ENCODE measurements at places on chromosomes 4 and X. TPM values are rescaled to one million over a fixed set of nuclear protein-coding genes. Genes with fewer than 3 reads are reported as not detected.

Gene TMEM31
- not detected for polyA plus RNA-seq

DNA sequence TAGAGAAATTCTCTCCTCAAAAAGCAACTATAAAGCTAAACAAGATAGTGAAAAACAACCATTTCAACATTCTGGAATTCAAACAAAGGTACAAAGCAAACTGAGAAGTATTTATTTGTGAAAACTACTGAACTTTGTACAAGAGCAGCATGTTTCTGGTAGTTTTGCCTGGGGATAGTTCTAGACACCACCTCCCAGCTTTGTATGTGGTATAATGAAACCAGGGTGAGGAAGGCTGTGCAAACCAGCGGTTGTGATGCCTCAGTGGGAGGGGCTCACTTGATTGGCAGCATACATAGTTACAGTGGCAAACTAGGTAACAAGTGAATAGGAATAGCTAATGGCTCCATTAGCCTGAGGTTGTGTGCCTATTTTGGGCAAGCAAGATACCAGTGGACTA lies 18.6 kb upstream of the FRMD7 start:
- no peak for DNase-seq

DNA sequence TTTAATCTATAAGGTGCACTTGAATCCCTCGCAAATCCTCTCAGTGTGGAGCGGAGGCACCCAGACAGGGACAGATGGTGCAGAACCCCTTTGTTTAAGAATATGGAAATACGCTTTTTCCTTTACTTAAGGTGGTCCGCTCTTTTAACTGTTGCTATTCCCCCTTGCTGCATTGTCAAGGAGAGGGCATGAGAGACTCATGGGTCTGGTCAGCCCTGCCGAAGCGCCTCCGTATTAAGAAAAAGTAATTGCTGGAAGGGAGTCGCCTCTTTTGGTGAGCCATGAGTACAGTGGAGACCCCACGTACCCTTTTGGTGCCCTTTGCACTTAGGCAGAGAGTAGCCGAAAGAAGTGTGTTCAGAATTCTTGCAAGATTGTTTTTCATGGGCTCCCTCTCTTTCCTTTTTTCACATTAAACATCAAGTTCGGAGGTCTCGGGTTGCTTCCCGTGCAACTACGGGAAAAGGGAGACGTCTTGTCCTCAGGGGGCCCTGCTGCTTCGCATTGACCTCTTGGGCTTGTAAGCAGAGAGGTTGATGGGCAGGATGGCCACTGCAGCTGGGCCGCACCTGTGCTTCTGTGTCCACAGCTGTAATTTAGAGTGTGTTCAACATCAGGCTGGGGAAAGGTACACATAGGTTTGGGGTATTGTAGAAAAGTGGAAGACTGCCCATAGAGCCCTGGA lies 109.6 kb downstream of the SPRY1 start:
- DNase-seq = no peak

- no peak for DNase-seq
These were observed 222.1 kb downstream of the FRMPD4 start for GRCh38 chrX:12360383-12360782.

GRCh38 chr4:162804351-162804924 lies 362.3 kb downstream of the NAF1 start:
- DNase-seq = no peak

Gene SPANXD
- not detected for polyA plus RNA-seq

Gene SSX1
- polyA plus RNA-seq = not detected

Gene SLC2A9
- polyA plus RNA-seq = 1.4 TPM

GRCh38 chr4:54066718-54067129 lies 2.3 kb upstream of the CHIC2 start:
- DNase-seq = no peak

- no peak for DNase-seq
These were observed 292.8 kb downstream of the RAPGEF2 start for GRCh38 chr4:159395693-159396092.

GRCh38 chr4:15654593-15655222 lies 449 bp downstream of the FBXL5 start:
- no peak for DNase-seq

Gene BRS3
- not detected for polyA plus RNA-seq

GRCh38 chr4:74366367-74366911 lies 1.5 kb downstream of the EREG start:
- DNase-seq = no peak

DNA sequence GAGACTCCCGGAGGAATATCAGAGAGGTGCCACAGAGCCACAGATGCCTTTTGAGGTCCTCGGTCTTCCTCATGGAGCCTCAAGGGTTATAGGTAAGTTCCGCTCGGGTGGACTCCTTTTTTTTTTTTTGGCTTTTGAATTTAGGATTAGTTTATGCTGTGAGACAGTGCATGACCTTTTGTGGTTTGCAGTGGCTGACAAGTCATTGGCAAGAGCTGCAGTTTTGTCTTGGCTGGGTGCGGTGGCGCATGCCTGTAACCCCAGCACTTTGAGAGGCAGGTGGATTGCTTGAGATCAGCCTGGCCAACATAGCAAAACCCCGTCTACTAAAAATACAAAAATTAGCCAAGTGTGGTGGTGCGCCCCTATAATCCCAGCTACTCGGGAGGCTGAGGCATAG lies 4.5 kb upstream of the GRSF1 start:
- no peak for DNase-seq

Gene RS1
- polyA plus RNA-seq = not detected

Gene TMEM271
- polyA plus RNA-seq = not detected

- DNase-seq = no peak
These were observed 201.1 kb downstream of the STPG2 start for GRCh38 chr4:97942137-97942536.

DNA sequence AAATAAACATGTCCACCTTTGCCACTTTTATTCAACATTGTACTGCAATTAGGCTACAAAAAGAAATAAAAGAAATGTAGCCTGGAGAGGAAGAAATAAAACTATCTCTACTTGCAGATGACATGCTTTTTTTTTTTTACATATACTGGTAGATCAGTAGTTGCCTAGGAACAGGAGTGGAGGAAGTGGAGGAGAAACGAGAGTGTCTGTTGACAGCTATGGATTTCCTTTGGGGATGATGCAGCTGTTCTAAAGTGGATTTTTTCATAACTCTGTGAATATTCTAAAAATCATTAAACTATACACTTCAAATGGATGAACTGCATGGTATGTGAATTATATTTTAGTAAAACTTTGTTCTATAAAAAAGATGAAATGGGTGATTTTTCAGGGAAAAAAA lies 116.4 kb downstream of the ANAPC4 start:
- no peak for DNase-seq

Gene FATE1
- polyA plus RNA-seq = not detected

- no peak for DNase-seq
These were observed 60.1 kb downstream of the RFC1 start for GRCh38 chr4:39305912-39306677.

DNA sequence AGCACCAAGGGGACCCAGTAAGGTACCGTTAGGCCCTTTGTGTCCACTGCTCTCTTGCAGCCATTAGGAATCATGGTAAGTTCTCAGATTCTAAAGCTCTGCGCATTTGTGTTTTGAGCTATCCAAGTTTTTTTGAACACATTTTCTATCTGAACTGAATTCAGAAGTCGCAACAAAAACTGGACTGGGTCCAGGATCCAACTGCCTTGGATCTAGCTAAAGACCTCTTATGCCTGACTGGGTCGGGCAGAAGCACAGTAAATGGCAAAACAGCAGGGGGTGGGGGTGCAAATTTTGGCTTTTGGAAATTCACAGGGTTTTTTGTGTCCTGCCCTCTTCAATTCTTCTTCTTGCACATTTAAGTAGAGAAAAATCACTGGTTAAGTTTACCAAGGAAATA lies 30.0 kb downstream of the RCHY1 start:
- DNase-seq = no peak

- no peak for DNase-seq
These were observed 51.7 kb downstream of the HTT-AS start for GRCh38 chr4:3022651-3023050.

Gene GNRHR
- polyA plus RNA-seq = not detected

Gene PARM1
- 0.17 TPM for polyA plus RNA-seq

Gene RPS6KA6
- not detected for polyA plus RNA-seq

- no peak for DNase-seq
These were observed 158.4 kb downstream of the EMCN start for GRCh38 chr4:100359441-100359840.

- DNase-seq = no peak
These were observed 339.9 kb downstream of the FBXO8 start for GRCh38 chr4:173943547-173943946.

Gene SULT1B1
- polyA plus RNA-seq = 8.9 TPM

Gene KDR
- not detected for polyA plus RNA-seq

GRCh38 chrX:276581-277201 lies 4.5 kb upstream of the PLCXD1 start:
- DNase-seq = peak; percentile 8

DNA sequence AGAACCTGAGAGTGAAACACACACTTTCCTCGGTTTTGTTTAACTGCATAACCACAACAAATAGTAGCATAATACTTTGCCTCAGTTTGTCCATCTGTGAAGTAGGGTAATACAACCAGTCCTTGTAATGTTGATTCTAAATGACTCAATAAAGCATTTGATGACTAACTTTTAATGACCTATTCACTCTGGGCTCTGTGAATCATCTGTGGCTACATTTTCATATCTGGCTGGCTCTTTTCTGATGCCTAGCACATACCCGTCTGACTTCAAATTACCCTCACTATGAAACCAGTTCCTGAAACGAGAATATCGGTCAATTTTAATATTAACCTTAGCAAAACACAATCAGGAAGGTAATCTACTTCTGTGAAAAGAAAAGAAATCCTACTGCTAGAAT lies 151.0 kb downstream of the SH2D1A start:
- no peak for DNase-seq

Gene HSFX3
- polyA plus RNA-seq = not detected

DNA sequence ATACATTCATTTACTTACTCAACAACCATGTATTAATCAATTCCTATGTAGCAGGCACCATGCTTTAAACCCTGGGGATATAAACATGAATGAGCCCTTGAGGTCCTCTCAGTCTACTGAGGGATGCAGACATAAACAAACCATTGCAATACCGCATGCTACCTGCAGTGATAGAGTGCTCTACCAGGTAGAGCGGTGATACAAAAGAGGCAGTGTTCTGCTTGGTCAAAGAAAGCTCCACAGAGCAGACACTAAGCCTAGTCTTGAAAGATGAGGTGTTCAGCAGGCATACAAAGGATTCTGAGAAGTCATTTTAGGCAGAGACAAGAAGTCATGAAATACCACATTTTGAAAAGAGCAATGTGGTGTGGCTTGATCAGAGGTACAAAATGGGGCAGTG lies 26.9 kb upstream of the AMOT start:
- DNase-seq = no peak

- no peak for DNase-seq
These were observed 2.2 kb upstream of the SRD5A3 start for GRCh38 chr4:55343887-55344286.

Gene GASK1B
- polyA plus RNA-seq = 0.54 TPM

Gene SEPTIN11
- 59.6 TPM for polyA plus RNA-seq

Gene GC
- not detected for polyA plus RNA-seq
